ENCODE measurements at places on chromosomes 4 and X.

GRCh38 chrX:46039526-46039925 is 505.7 kb downstream of the ZNF674 start:
- DNase-seq = no peak

- DNase-seq = no peak
Observed at GRCh38 chr4:100489305-100489704, 28.5 kb downstream of the EMCN start.

DNA sequence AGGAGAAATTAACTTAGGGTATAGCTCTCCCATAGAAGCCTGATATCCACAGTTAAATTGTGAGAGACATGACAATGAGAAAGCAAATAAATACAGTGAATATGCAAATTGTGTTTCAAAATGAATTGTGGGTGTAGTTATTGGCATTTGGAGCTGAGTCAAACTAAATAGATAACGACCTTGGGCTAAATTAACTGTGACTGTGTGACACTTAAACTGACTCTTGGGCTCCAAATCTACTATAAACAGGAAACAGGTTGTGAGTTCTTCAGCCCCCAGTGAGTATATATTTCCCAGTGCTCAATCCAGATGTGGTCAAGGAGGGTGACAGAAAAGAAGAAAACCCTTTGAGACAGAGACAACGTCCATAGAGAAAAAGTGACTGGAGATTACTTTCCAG is 11.3 kb upstream of the MAGEA10 start:
- DNase-seq = no peak

- no peak for DNase-seq
Observed at GRCh38 chr4:76293772-76294171, 12.8 kb upstream of the STBD1 start.

DNA sequence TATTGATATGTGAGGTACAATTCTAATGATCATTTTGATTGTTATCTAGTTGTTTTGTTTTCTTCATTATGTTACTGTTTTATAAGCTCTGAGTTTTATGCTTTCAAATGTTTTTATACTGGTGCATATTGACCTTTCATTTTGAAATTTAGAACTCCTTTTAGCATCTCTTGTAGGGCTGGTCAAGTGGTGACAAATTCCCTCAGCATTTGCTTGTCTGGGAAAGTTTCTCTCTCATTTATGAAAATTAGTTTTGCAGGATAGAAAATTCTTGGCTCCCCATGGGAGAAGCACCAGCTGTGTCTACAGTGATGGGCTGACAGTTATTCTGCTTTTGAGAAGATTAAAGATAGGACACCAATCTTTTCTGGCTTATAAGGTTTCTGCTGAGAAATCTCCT is 105.3 kb upstream of the SPRY1 start:
- DNase-seq = no peak

GRCh38 chrX:48540028-48540375 is 488 bp downstream of the TBC1D25 start:
- no peak for DNase-seq

- DNase-seq = no peak
Observed at GRCh38 chr4:73862322-73862721, 6.9 kb upstream of the CXCL1 start.

DNA sequence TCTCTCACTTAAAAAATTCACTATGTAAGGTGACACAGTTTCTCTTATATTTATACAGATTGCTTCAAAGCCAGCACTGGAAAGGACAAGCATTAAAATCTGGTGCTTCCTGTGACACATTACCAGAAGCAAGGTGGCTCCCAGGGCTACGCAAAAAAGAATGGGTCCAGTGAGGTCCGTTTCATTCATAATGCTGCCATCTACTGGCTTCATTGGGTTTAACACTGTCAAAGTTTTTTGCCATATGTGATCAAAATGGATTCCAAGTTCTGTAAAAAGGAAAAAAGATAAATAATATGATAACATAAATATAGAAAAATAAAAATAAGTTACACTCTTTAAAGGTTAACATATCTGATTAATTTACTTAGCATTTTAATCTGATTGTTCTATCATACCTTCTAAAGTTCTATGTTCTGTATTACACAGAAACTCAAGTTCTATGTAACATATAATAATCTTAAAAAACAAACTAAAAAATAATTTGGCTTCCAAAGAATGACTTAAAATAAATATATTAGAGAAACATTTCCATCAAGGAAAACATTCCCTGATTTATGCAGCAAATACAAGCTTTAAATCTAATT is 22.1 kb downstream of the YIPF7 start:
- no peak for DNase-seq

DNA sequence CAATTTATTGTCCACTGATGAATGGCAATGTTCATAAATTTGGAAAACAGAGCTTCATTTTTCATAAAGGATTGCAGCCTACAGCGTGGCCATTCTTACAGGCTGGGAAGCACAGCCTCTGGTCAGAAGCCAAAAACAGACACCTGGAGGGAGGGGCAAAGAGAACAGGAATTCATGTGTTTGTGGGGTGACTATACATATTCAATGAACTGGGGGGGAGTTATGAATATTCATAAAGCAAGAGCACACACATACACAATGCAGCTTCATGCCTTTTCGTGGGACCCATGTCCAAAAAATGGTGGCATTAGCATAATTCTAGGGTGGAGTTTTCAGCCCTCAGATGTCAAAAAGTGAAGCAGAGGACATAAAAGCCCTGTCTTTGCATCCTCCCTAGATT is 173.3 kb downstream of the VEGFC start:
- DNase-seq = no peak

- no peak for DNase-seq
Observed at GRCh38 chr4:99645036-99645435, 12.6 kb downstream of the C4orf54 start.

DNA sequence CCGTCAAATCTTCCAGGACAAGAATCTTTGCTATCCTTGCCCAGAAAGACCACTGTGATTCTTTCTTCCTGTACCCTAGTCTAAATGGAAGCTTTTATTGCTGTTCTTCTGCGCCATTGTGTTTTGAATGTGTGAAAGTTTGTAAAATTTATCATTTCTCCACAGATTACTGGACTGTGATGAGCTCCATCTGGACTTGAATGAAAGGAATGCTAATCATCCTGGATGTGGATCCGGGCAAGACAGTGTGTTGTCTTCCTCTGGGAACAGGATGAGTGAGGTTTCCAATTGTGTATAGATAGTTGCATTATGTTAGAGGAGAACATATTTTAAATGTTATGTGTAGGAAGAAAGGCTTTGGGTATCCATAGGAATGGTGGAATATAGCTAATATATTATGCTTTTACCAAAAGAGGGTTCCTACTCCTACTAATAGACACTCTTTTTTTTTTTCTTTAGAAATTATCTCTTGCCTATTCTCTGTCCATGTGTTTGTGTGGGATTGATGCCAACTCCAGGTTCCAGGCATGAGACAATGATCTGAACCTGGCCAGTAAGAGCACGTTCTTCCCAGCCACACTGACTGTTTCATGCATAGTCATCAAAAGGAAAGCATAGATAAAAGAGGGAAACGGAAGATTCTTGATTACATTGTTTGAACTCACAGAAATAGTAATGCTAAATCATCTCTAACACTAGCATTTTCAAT is 803.6 kb upstream of the ADGRL3 start:
- no peak for DNase-seq
